ENCODE measurements at places on chromosomes 7 and 10. TPM values are rescaled to one million over a fixed set of nuclear protein-coding genes. Genes with fewer than 3 reads are reported as not detected.

DNA sequence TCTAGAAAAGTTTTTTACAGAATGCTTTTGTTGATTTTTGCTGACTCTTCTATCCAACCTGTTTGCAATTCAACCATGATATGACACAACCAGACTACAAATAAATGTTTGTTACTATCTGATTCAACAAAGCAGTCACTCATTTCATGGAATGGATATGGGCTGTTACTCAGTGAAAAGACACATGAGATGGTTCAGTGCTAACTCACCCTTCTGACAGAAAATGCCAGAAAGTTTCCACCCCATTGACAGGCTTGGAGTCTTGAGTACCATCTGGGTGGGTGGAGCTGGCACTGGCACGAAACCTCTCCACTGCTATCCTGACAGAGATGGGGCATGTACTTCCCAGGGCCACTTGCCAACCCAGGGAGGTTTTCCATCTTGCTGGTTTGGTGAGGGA is 39.5 kb downstream of the RBM28 start:
- DNase-seq = no peak

DNA sequence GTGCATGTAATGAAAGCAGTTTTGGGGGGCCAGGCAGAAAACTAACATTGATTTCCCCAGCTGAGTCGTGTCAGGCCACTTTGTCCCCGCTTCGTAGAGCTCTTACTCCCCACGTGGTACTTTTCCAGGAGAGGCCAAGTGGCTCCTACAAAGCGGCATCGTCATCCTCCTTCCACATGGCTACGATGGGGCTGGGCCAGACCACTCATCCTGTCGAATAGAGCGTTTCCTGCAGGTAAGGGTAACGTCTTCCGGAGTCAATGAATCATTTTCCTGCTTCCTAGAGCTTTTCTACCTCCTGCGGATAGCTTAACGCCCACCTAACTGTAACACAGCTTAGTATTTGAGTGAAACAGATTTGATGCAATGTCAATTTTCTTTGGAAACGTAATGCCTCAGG is 21.7 kb upstream of the SEC61A2 start:
- DNase-seq = no peak

GRCh38 chr10:3779158-3779741 is 5.8 kb downstream of the KLF6 start:
- DNase-seq = no peak

- no peak for DNase-seq
Measured at GRCh38 chr7:82926477-82926876, 236.2 kb downstream of the PCLO start.

DNA sequence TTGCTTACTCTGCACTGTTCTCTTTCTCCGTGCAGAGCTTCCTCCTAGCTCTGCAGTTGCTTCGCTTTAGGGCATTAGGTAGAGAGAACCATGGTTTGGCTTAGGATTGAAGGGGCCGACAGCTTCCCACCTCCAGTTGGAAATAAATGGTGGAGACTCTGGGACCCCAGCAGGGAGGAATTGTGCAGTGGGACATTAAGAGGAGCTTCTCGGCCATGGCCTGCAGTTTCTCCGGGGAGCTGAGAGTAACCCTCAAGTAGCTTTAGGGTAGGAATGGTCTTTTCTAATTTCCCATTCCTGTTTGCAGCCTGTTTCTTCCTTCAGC is 1.2 kb downstream of the SUFU start:
- DNase-seq = no peak

GRCh38 chr10:98209441-98209840 is 58.6 kb downstream of the LOXL4 start:
- DNase-seq = no peak

GRCh38 chr7:118182593-118183427 is 1.2 kb upstream of the LSM8 start:
- no peak for DNase-seq

GRCh38 chr10:36110097-36110496 is 468.0 kb upstream of the FZD8 start:
- DNase-seq = no peak

DNA sequence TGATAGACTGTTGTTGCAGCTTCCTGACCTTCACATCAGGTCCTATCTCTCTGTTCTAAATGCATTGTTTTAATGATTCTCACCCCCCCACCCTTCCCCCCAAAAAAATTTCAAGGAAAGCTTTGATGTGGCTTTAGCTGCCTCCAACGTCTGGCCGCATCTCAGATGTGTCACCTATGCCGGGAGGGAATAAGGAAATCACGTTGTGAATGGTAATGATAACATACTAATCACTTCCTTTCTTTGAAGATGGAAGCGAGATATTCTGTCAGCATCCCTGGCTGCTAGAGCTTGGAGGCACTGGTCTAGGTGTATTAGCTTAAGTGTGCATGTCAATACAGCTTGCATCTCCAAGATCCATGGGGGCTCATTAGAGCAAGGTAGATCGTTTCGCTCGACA is 89.6 kb downstream of the VTI1A start:
- DNase-seq = no peak

DNA sequence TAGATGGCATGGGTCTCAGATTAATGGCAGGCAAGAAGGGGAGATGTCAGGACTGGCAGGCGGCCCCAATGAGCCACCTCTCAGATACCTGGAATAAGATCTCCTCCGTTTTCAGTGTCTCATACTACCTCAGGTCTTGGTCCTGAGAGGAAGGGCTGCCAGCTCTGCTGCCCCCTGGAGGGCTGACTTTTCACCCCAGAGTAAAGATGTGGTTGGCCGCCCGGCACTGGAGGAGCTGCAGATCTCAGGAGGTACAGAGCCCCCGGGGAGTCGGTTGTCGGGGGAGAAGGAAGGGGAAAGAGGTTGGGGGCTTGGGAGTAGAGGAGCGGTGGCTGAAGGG is 642 bp upstream of the COL13A1 start:
- no peak for DNase-seq

DNA sequence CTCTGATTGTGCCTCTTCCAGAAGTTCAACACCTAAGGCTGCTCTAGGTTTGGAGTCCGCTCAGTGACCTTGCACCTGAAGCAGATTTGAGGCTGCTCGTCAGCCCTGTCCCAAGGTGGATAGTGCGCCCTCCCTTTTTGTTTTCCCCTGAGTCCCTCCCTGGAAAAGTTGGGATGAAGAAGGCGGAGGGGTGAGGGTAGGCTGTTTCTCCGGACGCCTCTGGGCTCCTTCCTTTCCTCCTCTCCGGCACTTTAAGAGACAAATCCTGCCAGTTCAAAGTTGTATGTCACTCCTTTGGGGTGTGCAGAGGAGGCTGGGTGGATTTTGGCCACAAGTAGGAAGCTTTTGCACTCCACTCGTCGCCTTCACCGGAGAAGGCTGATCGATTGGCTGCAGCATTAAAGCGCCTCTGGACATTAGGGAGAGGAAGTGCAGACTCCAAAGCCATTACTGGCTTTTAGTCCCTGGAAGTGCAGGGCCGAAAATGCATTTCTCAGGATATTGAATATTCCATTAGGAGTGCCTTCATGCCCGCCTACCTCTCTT is 81.9 kb upstream of the PRKG1 start:
- no peak for DNase-seq

DNA sequence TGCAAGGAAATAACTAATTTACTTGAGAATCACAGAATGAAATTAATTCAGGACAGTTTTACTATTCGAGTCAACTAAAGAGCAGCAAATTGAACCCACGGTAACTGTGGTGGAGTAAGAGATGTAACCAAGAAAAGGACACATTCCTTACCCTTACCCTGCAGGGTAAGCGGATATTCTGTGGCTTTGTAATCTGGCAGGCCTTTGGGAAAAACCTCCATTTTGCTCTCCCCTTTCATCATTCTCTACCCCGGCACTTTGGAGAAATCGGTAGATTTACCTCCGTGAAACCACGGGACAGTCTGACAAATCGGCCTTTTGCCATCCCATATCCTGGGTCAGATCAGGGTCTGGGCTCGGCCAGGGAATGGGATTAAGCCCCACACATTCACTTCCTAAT is 18.4 kb downstream of the RCC1L start:
- no peak for DNase-seq

DNA sequence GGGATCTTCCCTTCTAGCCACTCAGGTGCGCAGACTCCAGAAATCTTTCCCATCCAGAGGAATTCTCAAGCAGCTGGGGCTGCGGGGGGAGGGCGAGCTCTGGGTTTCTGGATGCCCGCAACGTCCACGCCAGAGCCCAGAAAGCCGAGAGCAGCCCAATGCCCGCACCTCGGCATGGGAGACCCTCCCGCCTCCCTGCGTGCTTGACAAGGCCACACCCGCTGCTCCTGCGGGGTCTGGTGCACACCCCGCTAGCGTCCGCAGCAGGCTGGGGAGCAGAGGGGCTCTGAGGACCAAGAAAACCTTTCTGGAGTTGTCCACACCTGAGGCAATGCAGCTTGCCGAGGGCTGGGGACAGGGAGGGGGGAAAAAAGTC is 66.2 kb downstream of the SLC29A4 start:
- DNase-seq = no peak

- DNase-seq = no peak
Measured at GRCh38 chr7:154978017-154978416, 24.9 kb downstream of the PAXIP1 start.

DNA sequence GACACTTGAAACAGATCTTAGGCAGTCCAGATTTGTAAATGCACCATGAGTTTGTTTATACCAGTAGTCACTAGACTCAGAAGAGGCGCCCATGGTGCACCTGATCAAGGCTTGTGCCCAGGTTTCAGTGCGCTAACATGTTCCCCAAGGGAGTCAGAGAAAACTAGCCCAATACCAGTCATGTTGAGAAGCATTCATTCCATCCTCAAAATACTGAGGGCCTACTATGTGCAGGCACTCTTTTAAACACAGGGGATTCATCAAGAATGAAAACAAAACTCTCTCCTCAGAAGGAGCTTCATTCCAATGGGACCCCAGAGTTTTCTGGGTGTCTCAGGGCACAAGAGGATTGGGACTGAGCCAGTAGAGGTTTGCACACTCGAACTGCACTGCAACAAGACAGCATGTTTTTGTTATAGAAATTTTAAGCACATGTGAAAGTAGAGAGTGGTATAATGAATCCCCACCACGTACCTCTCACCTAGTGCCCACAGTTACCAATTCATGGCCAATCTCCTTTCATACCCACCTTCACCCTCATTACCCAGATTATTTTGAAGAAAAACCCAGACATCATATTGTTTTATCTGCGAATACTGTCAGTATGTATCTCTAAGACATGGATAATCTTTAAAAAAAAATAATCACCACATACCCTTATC is 55.0 kb upstream of the ARID5B start:
- no peak for DNase-seq

DNA sequence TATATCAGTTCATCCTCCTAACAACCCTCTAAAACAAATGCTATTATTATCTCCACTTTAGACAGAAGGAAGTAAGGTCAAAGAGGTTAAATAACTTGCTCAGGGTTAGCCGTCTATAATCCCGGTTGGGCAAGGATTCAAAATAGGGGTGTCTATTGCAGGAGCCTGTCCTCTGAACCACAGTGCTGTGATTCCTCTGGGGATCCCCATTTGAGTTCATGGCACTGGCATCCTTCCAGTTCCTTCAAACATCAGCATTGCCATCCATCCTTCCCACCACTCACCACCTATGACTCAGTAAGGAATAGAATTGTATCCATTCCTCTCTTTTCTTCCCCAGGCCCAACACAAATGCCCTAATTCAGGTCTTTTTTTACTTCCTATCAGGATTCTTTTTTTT is 25.6 kb downstream of the HPS6 start:
- DNase-seq = no peak

GRCh38 chr10:13503745-13504463 is 24.9 kb downstream of the BEND7 start:
- no peak for DNase-seq

- DNase-seq = no peak
Measured at GRCh38 chr7:151859111-151859947, 17.6 kb downstream of the PRKAG2 start.

DNA sequence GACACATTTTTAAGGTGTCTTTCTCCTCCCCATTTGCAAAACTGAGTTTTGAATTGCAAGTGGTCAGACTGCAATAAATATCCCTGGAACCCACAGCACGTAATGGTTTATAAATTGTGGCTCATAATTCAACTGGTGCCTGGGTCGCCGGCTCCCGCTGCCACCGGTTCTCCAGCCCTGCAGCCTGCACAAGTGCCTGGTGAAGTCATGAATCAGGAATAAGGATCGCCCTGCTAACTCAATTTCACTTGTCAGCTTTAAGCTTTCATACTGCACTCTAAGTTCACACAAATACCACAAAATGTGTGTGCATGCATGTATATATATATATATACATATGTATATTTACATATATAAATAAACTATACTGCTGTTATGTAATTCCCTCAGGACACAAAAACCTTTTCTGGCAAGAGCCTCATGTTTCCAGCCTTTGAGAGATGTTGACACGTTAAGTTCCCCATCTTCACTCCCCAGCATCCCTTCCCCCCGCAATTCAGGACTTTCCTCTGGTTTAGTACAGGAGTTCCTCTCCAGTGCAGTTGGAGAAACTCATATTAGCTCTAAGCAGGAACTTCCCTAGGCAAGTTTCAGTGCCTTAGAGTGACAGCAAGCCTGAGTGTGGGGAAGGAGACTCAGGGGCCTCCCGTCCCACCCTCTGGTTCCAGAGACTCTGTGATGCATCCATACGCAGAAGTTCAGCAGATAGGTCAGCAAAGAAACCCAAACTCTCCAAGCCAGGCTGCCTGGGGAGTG is 129.2 kb upstream of the UNC5B start:
- no peak for DNase-seq

GRCh38 chr7:45359776-45360175 is 202.2 kb downstream of the RAMP3 start:
- DNase-seq = no peak

DNA sequence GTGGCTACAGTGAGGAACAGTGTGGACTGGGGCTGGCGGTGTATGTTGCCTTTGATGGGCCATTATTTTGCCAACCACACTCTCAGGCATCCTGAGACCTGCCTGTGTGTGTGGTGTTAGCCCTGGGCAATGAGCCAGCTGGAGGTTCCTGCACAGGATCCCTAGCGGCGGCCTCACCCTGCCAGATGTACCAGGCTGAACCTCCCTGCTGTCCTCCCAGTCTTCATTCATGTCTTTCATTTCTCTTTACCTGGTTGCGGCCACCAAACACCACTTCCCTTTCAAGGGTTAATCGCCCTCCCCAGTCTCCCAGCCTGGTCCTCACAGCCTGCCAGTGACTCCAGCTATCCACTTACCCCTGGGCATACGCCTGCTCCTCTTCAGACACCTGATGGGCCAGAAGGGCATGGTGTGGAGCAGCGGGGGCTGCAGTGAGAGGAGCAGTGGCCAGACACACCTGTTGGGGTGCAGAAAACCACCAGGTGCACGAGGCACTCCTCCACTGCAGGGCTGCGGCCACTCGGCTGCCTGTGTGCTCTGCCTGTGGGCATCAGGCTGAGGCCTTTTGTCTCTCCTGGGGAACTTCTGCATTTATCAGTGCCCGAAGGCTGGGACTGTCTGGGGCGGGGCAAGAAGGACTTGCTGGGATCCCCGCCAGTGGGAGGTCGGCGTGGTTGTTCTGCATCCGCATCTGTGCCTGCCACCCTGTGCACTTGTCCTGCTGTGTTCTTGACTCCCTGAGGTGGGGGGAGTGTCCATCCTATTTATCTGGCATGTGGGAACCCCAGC is 111.6 kb downstream of the ARHGAP22 start:
- no peak for DNase-seq

The FAM25G gene
- total RNA-seq = not detected

The PGAM2 gene
- total RNA-seq = 0.78 TPM

The TLX1 gene
- not detected for total RNA-seq

The MARCHF5 gene
- 23.9 TPM for total RNA-seq

The SFTPA1 gene
- total RNA-seq = not detected

The GHITM gene
- total RNA-seq = 142 TPM

The CLRN3 gene
- total RNA-seq = not detected

The DCLRE1A gene
- 16.0 TPM for total RNA-seq

The PANK1 gene
- 3.2 TPM for total RNA-seq

The SEMA3A gene
- total RNA-seq = 0.34 TPM

The ITIH2 gene
- total RNA-seq = not detected

The ZNF503 gene
- 0.07 TPM for total RNA-seq

The PNLIPRP1 gene
- not detected for total RNA-seq

The CALN1 gene
- not detected for total RNA-seq

The KCNH2 gene
- 0.49 TPM for total RNA-seq

The GIMAP5 gene
- 53.8 TPM for total RNA-seq

All from activated T-helper 1 cell treated with anti-CD3 and anti-CD28 coated beads, Interleukin-12 subunit alpha, Interleukin-12 subunit beta, Interleukin-2, Interleukin-4 antibody, amounts not matched to agents 30 ng/mL and 10 ng/mL and 1 ng/mL, durations not matched to agents 14 hours and 24 hours and 36 hours (primary cell).